ENCODE measurements at places on chromosomes 13 and 19.
A peak's percentile ranks its signal among the peaks of the same experiment; 100 is the strongest.

GRCh38 chr19:17248011-17248776 lies 2.5 kb upstream of the NR2F6 start:
- peak; percentile 89 for DNase-seq

DNA sequence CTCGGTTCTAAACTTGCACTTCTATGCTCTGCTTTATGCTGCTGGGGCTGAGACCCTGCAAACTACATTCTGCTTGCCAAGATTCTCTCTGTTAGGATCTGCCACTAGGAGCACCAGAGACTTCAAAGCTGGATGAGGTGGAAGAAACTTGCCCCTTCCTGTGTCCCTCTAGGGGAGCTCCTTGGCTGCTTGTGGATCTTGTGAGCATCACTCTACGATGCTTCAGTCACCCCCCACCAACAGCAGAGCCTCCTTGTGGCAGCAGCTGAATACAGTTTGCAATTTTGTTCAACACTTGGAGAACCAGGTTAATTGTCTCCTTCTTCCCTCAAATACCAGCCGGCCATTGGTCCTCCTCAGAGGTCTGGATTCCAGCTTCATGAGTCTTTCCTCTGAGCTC lies 310.6 kb downstream of the FGF14 start:
- no peak for DNase-seq

- no peak for DNase-seq
These were observed 39.7 kb downstream of the CAB39L start for GRCh38 chr13:49403996-49404702.

GRCh38 chr13:95160112-95160906 lies 140.9 kb downstream of the ABCC4 start:
- no peak for DNase-seq

GRCh38 chr13:100941377-100942368 lies 267.1 kb upstream of the TMTC4 start:
- DNase-seq, result no peak

DNA sequence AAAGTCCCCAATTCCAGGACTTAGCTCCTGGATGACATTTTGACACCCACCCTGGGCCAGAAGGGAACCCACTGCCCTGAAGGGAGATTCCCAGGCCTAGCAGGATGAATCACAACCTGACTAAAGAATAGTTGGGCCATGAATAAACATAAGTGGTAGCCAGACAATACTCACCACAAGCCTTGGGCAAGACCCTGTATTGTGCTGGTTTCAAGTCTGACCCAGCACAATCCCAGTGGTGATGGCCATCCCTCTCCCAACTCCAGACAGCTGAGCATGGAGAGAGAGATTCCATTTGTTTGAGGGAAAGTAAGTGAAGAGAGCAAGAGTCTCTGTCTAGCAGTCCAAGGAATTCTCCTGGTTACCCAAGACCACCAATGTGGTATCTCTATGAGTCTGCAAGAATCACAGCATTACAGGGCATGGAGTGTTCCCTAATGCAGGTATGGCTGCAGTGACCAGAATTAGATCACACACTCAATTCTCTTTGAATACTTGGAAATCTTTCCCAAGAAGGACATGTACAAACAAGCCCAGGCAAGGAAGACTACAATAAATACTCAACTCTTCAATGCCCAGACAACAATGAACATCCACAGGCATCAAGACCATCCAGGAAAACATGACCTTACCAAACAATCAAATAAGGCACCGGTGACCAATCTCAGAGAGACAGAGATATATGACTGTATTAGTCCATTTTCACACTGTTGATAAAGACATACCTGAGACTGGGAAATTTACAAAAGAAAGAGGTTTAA lies 158.0 kb downstream of the VWA8 start:
- DNase-seq, result no peak

- no peak for DNase-seq
These were observed 4.8 kb downstream of the STK24 start for GRCh38 chr13:98571955-98572662.

DNA sequence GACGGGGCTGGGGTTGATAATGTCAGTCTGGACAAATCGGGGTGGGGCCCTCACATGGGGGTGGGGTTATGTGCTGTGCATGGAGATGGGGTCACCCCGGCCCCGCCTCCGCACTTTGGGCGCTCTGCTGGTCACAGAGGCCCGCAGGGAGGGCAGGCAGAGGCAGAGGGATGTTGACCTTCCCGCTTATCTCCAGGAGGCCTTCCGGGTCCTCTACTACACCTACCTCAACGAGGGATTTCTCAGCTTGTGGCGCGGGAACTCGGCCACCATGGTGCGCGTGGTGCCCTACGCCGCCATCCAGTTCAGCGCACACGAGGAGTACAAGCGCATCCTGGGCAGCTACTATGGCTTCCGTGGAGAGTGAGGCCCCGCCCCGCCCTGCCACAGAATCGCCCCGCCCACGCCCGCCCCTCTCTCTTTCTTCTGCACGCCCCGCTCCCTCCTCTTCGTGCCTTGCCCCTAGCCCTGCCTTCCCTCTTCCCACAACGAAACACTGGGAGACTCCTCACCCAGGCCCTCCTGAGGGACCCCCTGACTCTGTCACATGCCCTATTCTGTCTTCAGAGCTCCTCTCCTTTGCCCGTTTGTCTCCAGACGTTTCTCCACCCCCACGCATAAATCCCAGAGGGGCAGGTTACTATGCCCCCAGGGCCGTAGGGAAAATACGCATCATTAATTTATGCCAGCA lies 32.8 kb downstream of the TMEM161A start:
- DNase-seq, result no peak

DNA sequence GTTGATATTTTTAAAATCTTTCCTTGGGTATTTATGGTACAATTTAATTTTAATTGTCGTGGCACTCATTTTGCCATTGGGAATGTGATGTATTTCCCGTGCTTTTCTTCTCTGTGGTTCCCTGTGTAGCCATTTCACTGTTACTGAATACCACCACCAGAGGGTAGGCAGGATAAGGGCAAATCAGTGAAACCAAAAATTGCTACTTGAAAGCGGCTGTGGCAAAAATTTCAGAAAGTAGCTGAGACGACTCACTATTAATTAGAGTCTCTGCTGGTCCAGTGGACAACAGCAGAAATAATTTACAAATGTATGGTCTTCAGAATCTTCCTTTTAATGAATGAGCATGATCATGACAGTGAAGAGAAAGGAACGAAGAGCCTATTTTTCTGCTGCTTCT lies 34.4 kb upstream of the MIR17HG start:
- no peak for DNase-seq

DNA sequence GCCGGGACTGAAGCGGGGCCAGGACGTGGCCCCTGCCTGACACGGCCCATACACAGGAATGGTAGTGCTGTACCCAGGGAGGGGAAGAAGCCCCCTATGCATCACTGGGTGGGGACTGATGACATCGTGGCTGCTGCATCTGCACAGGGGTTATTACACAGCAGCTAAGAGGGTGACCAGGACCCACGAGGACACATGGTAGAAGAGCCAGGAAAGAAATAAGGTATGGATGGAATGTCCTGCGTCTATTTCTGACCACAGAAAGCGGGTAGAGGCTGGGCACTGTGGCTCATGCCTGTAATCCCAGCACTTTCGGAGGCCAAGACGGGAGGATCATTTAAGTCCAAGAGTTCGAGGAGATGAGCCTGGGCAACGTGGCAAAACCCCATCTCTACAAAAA lies 24.1 kb downstream of the DCAF15 start:
- no peak for DNase-seq

DNA sequence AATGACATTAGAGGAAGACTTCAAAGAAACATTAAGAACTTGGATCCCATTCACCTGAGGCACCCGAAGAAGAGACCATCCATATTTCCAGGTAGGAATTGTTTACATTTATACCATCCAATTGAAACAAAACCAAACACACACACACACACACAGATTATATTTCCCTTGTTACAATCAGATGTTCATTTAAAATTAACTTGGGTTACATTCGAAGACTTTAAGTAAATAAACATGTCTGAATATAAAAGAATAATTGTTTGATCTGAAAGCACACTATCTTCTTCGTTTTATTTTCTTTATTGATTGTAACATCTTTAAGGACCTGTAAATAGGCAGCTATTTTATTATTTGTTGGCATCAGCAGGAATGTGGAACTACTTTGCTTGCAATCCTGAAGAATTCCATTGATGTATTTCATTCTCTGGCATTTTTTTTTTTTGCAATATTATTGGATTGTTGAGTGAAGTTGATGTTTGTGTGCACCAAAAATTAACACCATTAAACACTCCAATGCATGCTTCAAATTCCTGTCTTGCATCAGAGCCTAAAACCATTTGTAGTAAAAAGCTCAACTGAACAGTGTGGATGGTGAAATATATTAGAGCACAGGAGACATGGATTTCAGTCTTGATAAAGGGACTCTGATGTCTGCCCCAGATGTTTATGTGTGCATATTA lies 85.3 kb upstream of the FRY start:
- no peak for DNase-seq

- DNase-seq, result peak; percentile 58
These were observed 13.2 kb downstream of the NCAN start for GRCh38 chr19:19224852-19225494.

GRCh38 chr19:17335575-17335974 lies 920 bp upstream of the ANO8 start:
- DNase-seq, result no peak

- DNase-seq, result peak; percentile 38
These were observed at the start of gene DACH1 for GRCh38 chr13:71867131-71867814. TSS of gene DACH1 (minus strand) at chr13:71867204.

DNA sequence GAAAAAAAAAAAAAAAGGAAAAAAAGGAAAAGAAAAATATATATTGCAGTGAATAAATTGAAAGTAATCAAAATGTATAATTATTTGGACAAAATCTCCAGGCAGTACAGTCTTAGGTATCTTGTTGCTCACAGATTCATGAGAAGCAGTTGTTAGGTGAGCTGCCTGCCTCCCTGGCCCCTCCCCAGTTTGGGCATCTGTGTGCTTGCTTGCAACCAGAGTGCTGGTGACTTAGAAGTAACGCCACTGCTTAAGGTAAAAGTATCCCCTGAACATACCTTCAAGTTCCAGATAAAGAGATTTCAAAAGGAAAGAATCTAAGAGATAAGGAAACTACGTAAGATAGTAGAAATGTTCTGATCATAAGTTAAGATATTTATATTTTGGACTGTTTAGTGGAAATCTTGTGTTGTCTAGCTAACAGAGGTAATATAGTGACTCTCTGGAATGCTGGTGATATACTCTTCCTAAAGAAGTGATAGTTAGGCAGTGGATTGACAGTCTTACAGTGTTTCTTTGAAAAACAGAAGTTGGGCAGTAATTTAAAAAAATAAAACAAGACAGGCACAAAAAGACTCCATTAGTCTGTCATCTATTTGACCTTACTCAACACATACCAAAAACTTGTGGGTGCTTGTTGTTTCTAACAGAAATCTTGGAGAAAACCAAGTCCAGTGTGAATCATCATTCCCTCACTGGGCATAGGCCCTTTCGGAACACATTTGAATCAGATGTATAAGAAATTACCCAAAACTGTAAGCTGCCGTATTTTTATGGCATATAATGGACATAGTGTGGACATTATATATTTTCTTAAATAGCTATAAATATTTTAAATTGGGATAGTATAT lies 38.3 kb upstream of the KCTD4 start:
- no peak for DNase-seq

- no peak for DNase-seq
These were observed 520.1 kb downstream of the SUCLA2 start for GRCh38 chr13:47480951-47481350.

- no peak for DNase-seq
These were observed 4.4 kb upstream of the TMEM272 start for GRCh38 chr13:51849145-51850101.

DNA sequence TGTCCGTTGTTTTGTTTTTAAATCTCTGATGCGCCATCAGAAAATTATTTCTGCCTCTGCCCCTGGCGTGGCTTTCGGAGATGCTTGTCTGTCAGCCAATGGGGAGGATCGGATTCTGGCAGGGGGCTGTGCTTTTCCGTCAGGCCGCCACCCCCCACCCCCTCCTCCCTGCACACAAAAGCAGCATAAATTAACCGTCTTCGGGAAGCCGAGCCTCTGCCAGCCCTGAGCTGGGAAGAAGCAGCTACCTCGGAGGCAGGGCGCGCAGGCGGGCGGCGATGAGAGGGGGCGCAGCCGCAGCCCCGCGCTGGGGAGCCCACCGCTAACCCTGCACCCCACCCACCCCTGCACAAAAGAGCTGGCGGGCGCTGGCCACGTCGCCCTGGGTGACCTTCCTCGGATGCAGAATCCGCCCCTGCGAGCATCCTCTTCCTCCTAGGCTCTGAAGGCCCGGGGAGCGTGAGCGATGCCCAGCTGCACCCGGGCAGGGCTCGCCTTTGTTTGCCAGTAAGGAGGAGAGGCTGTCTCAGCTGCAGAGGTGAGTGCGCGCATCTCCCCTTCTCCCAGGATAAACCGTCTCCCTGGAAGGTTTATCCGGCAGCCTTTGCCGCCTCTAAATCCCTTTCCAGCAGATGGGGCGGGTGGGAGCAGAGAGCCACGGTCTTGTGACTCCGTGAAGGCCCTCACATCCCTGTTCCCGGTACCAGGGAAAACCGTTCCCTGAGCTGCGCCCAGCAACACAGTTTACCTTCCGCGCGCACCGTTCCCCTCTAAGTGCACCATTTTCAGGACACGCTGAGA lies at the start of gene ATCAY:
Gene ATCAY (plus strand): TSS at position 215 of the 801 bp plus-strand sequence. CDS start 5,083 bp downstream, outside the sequence.
- no peak for DNase-seq

DNA sequence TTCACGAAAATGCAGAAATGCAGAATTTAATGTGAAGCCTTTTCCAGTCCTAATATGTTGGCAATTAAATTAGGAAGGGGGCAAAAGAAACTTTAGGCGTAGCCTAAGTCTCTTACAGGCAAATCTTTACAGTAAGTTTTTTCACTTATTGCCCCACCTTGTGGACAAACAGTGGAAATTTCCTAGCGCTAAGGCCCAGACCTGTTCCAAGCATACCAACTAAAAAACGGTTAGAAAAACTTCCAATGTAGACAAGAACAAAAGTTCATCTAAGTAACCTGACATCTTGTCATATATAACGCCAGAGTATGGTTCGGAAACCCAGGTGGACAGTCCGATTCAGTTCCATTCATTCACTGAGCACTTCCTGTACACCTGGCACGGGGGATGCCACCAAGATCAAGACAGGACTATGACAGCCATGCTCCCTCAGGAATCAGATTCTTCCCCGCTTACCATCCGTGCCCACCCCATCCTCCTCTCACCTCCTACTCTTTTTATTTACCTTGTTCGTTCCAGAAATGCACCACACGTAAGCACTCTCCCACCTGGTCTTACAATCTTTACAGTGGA lies 4.9 kb downstream of the ZAR1L start:
- DNase-seq, result peak; percentile 29

DNA sequence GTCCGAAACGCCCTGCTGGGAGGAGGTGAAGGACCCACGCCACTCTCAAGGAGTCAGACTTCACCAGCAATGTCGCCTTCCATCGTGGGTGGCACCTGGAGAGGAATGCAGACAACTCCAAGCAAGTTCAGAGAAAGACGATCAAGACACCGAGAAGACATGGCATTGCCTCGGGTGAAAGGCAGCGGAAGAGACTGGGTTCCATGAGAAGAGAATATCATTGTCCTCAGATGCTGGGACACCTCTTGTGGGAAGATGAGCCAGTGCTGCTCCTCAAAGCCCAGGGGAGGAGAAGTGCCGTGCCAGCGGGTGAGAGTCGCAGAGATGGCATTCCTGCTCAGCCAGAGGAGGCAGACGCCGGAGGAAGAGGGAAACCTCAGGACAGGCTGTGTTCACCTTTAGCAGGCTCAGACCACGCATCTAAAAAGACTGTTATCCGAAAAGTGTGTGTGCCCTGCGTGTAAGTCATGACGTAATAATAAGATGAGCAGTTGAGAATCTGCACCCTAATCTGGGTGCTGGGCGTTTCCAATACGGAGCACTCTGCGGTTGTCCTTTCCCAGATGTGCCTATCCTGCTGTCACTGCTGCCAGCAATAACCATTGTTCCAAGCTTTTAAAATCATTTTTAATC lies 144.6 kb upstream of the SPACA7 start:
- no peak for DNase-seq

- DNase-seq, result no peak
These were observed 318.4 kb upstream of the OBI1 start for GRCh38 chr13:78977311-78977710.

Measured in pancreas (tissue), 10 donors.